ENCODE measurements at places on chromosomes 12 and 14.

DNA sequence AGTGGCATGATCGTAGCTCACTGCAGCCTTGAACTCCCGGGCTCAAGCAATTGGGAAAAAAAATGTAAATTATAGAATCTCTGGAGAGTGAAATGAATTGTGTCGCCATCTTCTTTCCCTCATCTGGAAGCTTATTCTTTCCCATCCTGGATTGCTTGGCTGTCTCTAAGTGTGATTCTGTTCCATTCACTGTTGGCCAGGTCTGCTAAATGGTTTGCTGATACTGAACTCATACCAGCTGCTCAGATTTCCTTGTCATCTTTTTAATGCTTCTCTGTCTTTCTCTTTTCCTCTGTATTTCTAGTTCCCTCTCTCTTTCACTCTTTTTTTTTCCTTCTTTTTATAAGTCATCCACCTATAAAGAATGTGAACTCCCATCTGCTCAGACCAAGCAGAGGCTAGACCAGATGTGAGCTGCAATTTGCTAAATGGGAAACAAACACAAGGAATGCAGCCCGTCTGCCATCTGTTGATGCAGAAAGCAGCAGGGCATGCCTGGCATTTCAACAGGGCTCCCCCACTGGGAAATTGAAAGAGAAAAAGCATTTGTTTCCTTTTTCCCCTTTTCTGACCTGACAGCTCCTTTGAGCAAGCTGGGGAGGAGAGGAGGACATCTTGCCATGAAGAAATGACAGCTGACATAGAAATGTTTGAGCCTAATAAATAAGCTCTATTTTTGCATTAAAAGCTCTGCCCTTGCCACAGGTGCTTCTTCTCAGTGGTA, 1823.6 kb upstream of the FLRT2 start:
- DNase-seq: no peak

DNA sequence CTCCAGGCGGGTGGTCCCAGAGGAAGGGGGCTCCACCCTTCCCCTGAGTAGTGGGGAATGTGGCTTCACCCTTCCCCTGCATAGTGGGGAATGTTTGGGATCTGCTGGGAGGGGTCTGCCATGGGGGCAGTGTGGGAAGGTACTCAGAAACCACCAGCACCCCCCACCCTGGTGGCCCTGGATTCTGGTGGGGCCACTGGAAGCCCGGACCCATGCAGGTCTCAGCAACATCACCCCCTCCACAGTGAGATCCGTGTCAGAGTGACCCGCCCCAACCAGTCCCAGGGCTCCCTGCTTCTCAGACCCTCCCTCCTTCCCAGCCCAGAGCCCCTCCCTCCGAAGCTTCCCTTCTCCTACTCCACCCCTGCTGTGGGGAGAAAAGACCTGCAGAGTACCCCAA, 30.3 kb upstream of the INF2 start:
- no peak for DNase-seq

GRCh38 chr12:121251838-121252237, 41.9 kb downstream of the P2RX4 start:
- no peak for DNase-seq

DNA sequence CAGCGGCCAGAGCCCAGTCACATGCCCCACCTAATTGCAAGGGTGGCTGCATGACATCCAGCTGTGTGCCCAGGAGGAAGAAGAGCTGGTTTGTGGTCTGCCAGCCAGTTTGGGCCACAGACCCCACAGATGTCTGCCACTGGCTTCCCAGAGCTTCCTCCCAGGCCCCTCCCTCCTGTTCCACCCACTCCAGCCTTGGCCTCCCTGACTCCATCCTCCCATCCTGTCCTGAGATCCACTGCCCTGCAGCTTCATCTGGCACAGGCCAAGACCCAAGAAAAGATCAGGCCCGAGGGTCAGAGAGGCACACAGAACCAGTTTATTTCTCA, 5.9 kb downstream of the NGB start:
- no peak for DNase-seq

- no peak for DNase-seq
These were observed 8.4 kb downstream of the PEX5 start for GRCh38 chr12:7197841-7198240.
